Uterus (tissue), 4 donors: ENCODE measurements at places on chromosomes 7 and 10.
A peak's percentile ranks its signal among the peaks of the same experiment; 100 is the strongest.

DNA sequence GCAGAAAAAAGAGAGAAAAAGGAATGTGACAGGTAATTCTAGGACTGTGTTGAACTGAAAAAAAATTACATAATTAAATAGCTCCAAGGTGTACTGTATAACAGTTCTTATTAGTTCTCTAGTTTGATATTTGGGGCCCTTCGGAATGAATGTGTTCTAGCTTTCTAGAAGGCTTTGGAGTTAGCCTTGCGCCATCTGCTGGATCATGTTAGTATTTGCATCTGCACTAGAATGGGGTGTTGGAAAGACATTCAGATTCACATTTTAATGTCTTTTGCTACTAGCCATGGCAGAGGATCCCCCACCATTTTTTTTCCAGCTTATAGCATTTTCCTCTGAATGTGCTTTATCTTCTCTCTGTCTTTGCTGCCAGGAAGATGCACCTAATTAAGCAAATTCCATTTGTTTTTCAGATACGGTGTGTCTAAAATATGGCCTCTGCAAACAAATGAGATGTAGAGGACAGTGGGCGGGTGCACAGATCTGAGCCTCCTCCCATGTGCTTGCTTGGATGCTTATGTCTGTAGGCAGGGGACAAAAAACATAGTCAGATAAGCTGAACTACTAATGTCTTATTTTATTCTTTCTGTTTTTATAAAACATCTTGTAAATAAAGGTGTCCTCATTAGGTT lies 238.5 kb downstream of the PHF14 start:
- H3K36me3 ChIP-seq, result no peaks in the 10 kb centered on the region
- no peak overlapping the region for H3K4me3 ChIP-seq
- H3K27ac ChIP-seq, result no peak overlapping the region
- no peaks in the 10 kb centered on the region for H3K4me1 ChIP-seq

DNA sequence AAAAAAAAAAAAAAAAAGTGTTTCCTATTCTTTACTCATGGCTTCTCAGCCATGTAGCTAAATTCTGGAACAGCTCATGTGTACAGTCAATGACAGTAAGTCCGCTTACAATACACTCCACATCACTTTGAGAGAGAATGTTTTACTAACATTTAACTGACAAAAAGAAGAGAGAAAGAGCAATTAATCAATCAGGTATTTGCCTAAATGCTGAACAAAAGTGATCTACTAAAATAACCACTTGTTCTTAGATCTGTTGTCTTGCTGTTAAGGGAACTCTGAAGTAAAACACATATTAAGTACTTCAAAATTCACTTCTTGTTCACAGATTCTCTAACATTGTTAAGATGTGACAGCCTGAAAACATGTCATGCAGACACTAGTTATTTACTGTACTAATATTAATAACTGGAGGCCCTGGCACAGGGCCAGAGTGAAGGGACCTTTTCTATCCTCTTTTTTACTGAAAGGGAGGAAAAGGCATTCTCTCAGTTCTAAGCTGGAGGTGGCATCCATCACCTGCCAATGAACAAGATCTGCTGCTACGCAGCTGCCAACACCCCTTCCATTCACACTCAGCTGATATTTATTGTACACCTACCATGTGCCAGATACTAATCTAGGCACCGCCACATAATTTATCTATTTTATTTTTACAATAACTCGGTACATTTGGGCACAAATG lies 72.6 kb downstream of the AHR start:
- H3K36me3 ChIP-seq, result no peaks in the 10 kb centered on the region
- H3K4me1 ChIP-seq, result no peaks in the 10 kb centered on the region
- no peak overlapping the region for H3K4me3 ChIP-seq
- no peaks in the 10 kb centered on the region for H3K27me3 ChIP-seq
- H3K27ac ChIP-seq, result peak overlapping the region; percentile 38

DNA sequence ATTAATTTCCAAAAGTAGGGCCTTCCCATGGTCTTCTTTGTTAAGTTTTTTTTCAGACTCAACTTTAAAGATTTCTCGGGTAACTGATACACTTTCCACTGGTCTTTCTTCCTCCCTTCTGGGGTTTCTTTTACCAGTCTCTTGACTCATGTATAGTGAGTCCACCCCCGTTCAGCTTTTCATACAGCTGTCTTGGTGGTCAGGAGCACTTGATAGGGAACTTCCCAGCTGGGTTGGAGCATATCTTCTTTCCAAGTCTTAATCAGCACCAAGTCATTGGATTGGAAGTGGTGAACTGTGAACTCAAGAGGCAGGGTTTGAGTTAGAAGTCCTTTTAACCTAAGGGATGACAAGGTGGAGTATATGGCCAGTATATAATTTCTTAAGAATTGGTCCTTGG lies 29.2 kb upstream of the ELOVL3 start:
- no peak overlapping the region for H3K27ac ChIP-seq
- no peaks in the 10 kb centered on the region for H3K36me3 ChIP-seq
- no peaks in the 10 kb centered on the region for H3K4me1 ChIP-seq
- DNase-seq, result no peak

GRCh38 chr7:73888959-73889358 lies 28.0 kb downstream of the TMEM270 start:
- H3K4me3 ChIP-seq, result no peak overlapping the region
- no peaks in the 10 kb centered on the region for H3K36me3 ChIP-seq
- no peaks in the 10 kb centered on the region for H3K27me3 ChIP-seq
- H3K27ac ChIP-seq, result no peak overlapping the region
- H3K4me1 ChIP-seq, result peaks cover 22% of the 10 kb centered on the region

- no peak overlapping the region for H3K27ac ChIP-seq
- no peak for DNase-seq
- no peaks in the 10 kb centered on the region for H3K4me1 ChIP-seq
Measured at GRCh38 chr10:130963786-130964522, 347.6 kb downstream of the TCERG1L start.

DNA sequence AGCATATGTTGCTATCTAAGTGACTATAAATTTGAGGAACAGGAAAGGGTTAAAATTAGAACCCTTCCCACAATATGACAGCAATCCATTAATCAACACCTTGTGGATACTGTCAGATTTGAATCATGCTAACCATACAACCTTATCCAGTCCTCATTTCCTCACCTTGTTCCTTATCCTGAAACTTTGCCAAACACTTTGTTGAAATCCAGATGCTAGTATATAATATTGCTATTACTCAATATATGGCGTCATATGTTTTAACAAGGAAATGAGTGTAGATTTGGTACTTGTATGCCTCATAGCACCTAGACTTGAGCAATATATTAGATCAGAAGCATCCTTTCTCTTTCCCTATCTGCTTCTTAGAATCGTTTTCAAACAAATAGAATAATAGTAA lies 66.3 kb upstream of the SLC25A13 start:
- no peak for DNase-seq
- no peaks in the 10 kb centered on the region for H3K27me3 ChIP-seq
- H3K36me3 ChIP-seq, result no peaks in the 10 kb centered on the region

GRCh38 chr7:101598986-101599771 lies 29.9 kb downstream of the MYL10 start:
- H3K4me1 ChIP-seq, result no peaks in the 10 kb centered on the region
- no peaks in the 10 kb centered on the region for H3K27me3 ChIP-seq
- no peak overlapping the region for H3K4me3 ChIP-seq

DNA sequence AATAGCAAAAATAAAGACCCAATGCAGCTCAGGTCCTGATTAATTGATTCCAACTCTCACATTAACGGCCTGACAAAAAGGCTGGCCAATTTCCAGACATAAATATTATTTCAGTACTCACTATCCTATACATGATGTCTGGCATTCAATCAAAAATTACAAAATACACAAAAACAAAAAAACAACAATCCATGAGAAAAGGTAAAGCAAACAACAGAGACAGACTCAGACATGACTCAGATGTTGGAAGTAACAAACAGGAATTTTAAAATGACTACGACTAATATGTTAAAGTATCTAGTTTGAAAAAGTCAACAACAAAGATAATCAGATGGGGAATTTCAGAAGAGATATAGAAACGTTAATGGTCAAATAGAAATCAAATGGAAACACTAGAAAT lies 152.8 kb downstream of the AMPH start:
- H3K36me3 ChIP-seq, result no peaks in the 10 kb centered on the region
- H3K4me3 ChIP-seq, result no peak overlapping the region
- H3K4me1 ChIP-seq, result no peaks in the 10 kb centered on the region
- no peak for DNase-seq

DNA sequence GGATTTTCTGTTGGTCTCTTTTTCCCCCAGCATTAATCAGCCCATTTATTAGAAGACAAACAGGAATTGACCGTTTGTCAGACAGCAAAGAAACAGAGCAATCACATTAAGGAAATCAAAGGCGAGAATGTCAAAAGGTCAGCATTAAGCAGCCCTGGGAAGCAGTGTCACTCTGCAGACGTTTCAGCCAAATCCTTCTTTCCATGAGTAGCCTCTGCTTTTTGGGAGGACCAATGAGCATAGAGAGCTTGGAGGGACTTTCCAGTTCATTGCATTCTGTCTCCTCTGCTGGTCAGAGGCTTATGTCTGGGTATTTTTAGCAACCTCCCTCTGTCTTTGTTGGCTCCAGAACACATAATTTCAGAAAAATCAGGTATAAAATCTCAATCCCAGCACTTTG lies 481.4 kb downstream of the GALNT17 start:
- H3K4me1 ChIP-seq, result no peaks in the 10 kb centered on the region
- peak overlapping the region; percentile 44 for H3K27ac ChIP-seq
- H3K36me3 ChIP-seq, result no peaks in the 10 kb centered on the region
- H3K4me3 ChIP-seq, result no peak overlapping the region
- DNase-seq, result no peak
- H3K27me3 ChIP-seq, result no peaks in the 10 kb centered on the region

GRCh38 chr7:30897770-30898169 lies 13.9 kb upstream of the AQP1 start:
- no peak overlapping the region for H3K4me3 ChIP-seq
- H3K36me3 ChIP-seq, result no peaks in the 10 kb centered on the region
- H3K27me3 ChIP-seq, result no peaks in the 10 kb centered on the region
- H3K27ac ChIP-seq, result peak overlapping the region; percentile 44
- H3K4me1 ChIP-seq, result peaks cover 24% of the 10 kb centered on the region

DNA sequence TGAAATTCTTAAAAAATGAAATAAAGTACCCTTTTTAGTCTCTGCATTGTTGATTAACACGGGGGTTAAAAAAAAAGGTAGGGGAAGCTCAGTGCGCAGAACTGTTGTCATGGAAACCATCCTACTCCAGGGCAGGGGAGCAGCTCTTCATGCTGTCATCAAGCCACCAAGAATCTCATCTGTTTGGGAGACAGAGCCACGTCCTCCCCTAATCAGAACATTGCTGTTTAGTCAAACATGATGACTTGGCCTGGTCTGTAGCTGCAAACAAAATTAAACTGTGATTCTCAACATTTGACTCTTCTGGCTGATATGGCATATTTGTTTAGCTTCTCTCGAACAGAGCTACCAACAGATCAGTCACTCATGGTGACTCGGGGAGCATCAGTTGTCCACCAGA lies 254.4 kb upstream of the KLF14 start:
- H3K27me3 ChIP-seq, result no peaks in the 10 kb centered on the region
- H3K4me1 ChIP-seq, result peaks cover 5% of the 10 kb centered on the region
- H3K27ac ChIP-seq, result peak overlapping the region; percentile 50
- no peaks in the 10 kb centered on the region for H3K36me3 ChIP-seq

GRCh38 chr7:143047326-143047725 lies 4.8 kb upstream of the OR6V1 start:
- H3K4me3 ChIP-seq, result no peak overlapping the region
- H3K36me3 ChIP-seq, result no peaks in the 10 kb centered on the region
- DNase-seq, result no peak
- no peak overlapping the region for H3K27ac ChIP-seq
- no peaks in the 10 kb centered on the region for H3K27me3 ChIP-seq

DNA sequence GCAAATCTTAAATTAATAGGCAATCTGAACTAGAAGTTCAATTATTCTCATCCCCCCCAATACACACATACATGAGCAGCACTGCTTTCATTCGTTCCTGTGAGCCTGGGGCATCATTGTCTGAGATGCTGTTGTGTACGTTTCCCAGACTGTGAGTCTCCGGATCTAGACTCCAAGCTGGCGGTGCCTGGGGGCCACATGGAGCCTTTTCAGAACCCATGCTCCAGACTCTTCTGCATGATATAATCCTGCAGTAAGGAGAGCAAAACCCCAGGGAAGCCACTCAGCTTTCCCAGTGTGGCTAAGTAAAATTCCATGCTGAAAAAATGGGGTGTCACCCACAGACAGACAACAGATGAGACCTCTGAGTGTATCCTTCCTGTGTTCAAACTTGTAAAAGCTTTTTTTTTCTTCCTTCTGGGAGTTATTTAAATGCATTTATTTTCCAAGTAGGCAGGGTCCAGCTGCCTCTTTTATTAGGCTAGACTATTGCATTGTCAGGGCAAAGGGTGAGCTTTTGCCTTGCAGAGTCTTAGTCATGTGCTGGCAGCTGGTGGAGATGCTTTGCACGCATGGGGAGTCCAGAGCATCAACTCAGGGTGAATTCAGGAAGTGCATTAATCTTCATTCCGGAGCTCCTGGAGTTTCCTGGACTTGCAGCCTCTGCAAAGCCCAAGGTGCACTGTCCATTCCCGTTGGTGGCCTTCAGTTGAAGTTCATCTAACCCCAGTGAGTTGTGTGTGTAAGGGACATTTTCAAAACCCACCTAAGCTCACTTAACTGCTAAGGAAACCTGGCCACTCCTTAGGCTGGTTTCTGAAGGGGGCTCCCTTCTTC lies 185.7 kb upstream of the ADO start:
- no peaks in the 10 kb centered on the region for H3K27me3 ChIP-seq
- H3K36me3 ChIP-seq, result no peaks in the 10 kb centered on the region

DNA sequence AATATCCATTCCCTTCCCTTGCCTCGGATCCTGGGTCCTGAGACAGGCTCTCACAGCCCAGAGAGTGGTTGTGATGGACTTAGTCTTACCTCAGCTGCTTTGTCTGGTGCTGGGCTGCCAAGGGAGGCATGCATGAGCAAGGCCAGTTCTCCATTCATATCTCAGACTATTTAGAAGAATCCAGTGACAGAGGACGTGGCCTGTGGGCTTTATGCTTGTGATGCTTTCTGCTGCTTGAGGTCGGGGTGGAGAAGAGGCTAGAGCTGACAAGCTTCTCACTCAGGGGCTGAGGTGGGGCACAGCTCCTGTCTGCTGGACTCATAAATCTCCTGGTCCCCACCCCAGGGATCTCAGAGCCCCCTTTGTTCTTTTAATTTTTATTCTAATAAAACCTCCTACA lies 66.8 kb downstream of the DNAJC12 start:
- DNase-seq, result no peak
- no peaks in the 10 kb centered on the region for H3K27me3 ChIP-seq
- H3K36me3 ChIP-seq, result no peaks in the 10 kb centered on the region
- no peak overlapping the region for H3K4me3 ChIP-seq
- no peak overlapping the region for H3K27ac ChIP-seq
- no peaks in the 10 kb centered on the region for H3K4me1 ChIP-seq

DNA sequence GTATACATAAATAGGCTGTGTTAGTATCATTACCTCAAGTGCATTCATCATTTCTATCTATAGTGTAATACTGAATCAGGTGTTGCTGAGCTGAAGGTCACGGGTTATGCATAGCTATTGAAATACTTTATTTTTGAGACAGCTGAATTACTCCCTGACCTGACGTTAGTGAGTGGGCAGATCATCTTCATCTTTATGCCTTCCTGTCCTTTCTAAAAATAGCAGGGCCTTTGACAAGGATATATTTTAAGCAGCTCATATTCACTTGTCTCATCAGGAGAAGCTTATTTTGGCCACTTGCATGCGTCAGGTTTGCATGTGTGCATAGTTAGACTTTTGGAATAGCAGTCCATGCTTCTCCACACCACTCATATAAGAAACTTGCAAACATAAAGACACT lies 63.6 kb upstream of the DKK1 start:
- H3K27me3 ChIP-seq, result no peaks in the 10 kb centered on the region
- no peaks in the 10 kb centered on the region for H3K4me1 ChIP-seq
- H3K4me3 ChIP-seq, result no peak overlapping the region
- DNase-seq, result no peak
- no peak overlapping the region for H3K27ac ChIP-seq
